Activated CD4-positive, alpha-beta T cell treated with anti-CD3 and anti-CD28 coated beads for 4 hours (primary cell): ENCODE measurements at places on chromosomes 4 and X.

DNA sequence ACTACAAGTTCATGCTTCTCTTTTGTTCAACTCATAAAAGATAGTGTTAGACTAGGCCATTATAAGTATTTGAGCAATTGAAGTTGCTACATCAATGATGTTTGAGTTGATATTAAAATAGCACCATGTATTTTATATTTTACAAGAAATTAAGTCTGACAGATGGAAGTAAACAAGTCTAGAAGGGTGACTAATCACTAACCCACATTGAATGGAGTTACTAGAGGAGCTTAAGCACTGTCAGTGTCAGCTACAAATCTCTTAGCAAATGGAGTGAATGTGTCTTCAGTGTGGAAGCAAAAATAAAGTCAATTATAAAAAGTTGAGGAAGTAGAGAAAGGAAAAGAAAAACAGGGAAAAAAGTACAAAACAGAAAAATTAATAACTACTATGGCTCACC, 592.5 kb downstream of the PCDH18 start:
- DNase-seq: no peak

GRCh38 chr4:18441203-18441590, 419.6 kb upstream of the LCORL start:
- DNase-seq: no peak

DNA sequence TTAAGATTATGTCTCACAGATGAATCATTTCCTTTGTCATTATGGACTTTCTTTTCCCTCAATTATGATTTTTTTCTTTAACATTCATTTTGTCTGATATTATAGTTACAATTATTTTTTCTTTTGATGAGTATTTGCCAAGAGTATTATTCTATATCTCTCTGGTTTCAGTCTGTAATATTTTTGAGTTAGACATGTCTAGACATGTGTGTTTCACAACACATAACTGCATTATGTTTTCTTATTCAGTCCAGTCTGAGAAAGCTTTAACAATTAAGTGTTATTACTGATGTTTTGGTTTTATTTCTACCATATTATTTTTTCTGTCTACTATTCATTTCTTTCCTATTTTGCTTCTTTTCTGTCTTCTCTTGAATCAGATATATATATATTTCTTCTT, 108.3 kb upstream of the MID1IP1 start:
- DNase-seq: no peak

- peak; percentile 12 for DNase-seq
Measured at GRCh38 chrX:47662144-47662657, 3.2 kb upstream of the UXT start.

- no peak for DNase-seq
Measured at GRCh38 chrX:40008791-40009461, 88.8 kb downstream of the BCOR start.

GRCh38 chrX:6460893-6461490, 73.9 kb downstream of the VCX3A start:
- DNase-seq: no peak

DNA sequence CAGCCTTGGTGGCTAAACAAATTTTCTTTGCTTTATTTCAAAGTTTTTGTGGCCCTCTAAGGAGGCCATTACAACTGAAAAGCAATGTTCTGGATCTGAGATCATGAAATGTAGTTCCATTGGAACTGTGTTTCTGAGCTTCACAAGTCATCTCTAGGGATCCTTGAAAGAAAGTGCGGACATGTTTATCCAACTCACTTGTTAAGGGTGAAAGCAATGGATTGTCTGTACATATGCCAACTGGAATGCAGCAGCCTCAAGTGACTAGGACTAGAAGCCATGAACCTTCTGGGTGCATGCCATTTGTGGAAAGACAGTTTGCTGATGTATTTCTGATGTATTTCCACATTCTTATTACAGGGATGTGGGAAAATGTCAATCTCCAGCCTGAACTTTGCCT, 36.7 kb upstream of the KLHL13 start:
- DNase-seq: no peak

- no peak for DNase-seq
Measured at GRCh38 chr4:52299120-52299519, 248.0 kb downstream of the SPATA18 start.

GRCh38 chrX:149629730-149630387, 1.7 kb downstream of the TMEM185A start:
- no peak for DNase-seq

GRCh38 chr4:28267166-28267565, 1406.5 kb downstream of the STIM2 start:
- DNase-seq: no peak

DNA sequence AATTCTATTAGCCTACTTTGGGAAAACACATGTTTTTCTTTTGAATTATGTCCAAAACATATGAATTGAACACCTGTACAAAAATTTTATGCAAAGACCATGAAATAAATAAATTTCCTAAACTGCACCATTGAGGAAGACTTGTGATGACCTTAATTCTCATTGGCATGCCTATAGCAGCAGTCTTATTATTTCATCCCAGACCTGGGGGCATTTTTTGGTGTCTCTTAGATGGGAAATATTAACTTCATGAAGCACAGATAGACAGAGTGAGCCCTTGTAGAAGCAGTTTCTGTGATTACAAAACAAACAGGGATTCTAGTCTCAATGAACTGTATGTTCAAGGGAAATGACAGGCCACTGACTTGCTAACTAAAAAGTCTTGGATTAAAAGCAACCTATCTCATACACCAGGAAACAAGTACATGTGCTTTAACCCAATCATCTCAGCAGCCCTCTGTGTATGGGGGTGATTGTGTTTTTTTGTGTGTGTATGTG, 32.0 kb upstream of the HPGD start:
- DNase-seq: no peak

GRCh38 chr4:20265726-20266125, 14.0 kb downstream of the SLIT2 start:
- DNase-seq: no peak
